ENCODE measurements at places on chromosomes 11 and 22.

- no peak for DNase-seq
Measured at GRCh38 chr22:38950527-38951295, 6.7 kb upstream of the APOBEC3A start.

GRCh38 chr11:95485115-95485900 lies 254.3 kb upstream of the SESN3 start:
- DNase-seq: no peak

GRCh38 chr22:45738206-45738605 lies 66.6 kb downstream of the ATXN10 start:
- no peak for DNase-seq

GRCh38 chr22:47805394-47805935 lies 1043.0 kb downstream of the TBC1D22A start:
- DNase-seq: no peak

DNA sequence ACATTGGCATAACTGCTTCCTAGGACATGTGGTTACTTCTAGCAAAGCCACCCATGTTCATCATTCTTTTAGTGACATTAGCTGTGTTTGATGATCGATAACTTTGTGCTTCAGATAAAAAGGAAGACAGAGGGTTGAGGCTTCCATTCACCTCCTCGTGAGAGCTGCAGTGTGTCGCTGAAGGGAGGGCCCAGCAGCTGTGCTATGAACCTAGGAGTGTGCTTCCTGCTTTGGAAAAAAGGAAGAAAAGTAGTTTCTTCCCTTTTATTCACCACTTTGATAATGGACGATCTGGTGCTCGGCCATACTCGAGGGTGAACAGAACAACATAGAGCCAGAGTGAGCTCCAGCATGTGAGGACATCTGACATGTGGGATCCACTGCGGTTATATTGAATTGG lies 6.1 kb upstream of the RFPL2 start:
- no peak for DNase-seq

DNA sequence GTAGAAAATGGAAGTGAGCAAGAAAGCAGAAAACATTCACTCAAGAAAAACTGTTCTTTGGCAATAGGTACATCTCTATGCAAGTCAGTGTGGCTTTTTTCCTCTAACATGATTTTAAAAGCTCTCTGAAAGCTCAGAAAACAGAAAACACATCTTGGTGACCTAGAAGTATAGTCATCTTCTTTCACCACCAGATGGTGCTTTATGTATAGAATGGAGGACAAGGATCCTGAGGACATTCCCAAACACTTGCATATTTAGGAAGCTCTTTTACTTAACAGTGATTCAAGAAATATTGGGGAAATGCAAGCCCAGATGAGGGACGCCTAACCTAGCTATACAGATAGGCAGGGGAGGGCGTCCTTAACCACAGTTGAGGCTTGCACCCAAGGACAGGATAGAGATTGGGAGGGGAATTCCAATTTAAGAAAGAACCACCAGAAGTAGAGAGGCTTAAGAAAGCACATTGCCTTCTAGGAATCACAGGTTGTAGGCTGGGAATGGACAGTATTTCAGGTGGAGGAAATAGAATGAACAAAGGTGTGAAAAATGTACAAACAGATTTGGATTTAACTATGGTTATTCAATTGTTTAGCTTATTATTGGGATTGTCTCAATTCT lies 13.8 kb upstream of the CCDC81 start:
- DNase-seq: no peak

Data from stimulated activated CD4-positive, alpha-beta T cell treated with anti-CD3 and anti-CD28 coated beads, Interleukin-1b, Interleukin-23, amount 100 ng/mL, for 1 hour (primary cell).